AG09309 (cell line): ENCODE measurements at places on chromosomes 11 and 22.

DNA sequence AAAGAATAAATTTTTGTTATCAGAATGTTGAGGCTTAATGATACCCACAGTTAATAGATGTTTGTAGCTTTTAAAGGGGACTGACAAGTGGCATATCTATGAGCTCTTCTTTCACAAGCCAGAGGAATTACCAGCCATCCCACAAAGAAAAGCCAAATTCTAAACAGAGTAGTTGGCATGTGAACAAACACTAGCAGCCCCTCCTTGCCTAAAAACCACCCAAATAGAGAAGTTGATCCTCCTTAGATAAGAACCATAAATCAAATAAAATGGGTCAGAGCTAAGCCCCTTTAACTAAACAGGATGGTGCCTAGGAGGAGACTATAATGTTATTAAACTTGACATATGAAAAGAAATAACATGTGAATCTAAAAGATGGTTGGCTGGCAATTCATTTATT, 11.4 kb downstream of the LPXN start:
- DNase-seq: no peak

GRCh38 chr11:83938148-83938547, 652.0 kb upstream of the CCDC90B start:
- DNase-seq: no peak

DNA sequence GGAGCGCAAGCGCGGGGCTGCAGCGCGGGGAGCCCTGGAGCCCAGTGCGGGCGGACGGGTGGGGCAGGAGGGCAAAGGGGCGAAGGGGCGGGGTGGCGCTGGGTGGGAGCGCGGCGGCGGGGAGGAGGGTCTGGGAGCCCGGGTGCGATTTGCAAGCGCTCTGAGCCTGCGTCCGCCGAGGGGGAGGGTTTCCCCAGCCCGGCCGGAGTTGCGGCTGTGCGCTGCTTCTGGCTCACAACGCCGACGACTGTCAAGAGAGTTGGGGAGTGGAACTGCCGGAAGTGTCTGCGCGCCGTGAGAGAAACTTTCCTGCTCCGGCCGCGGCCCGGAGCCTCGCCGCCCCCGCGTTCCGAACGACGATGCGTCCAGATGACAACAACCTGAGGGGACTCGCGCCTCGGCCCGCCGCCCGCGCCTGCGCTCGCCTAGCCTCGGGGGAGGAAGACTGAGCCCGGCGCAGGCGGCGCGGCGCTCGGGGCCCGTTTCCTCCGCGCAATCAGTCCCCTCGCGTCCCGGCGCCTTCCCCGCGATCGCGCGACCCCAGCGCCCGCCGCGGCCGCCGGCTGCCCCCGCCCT, at the start of gene ARHGAP42:
Gene ARHGAP42 (plus strand): TSS at position 235 of the 576 bp plus-strand sequence. CDS start 391 bp downstream, outside the sequence.
- no peak for DNase-seq

DNA sequence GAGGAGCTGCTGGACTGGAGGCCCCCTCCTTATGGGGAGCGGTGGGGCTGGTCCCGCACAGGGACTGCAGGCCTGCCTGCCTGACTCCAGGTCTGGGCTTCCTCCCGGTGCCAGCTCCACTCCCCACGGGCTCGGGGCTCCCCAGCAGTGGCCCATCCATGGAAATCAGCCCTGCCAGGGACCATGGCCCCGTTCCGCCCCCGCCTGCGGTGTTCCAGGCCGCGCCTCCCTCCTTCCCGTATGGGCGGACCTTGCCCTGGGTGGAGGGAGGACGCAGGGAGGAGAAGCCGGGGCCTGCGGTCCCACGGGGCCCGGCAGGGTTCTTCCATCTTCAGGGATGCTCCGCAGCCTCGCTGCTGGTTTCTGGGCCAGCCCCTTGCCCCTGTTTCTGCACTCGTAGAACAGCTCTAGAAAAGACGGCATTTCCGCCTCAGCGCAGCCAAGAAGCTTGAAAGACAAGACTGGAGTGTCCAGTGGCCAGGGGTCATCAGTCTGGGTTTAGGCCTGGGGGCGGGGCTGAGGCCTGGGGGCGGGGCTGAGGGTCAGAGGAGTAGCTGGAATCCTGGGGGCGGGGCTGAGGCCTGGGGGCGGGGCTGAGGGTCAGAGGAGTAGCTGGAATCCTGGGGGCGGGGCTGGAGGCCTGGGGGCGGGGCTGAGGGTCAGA, 1330.6 kb downstream of the BRD1 start:
- no peak for DNase-seq

DNA sequence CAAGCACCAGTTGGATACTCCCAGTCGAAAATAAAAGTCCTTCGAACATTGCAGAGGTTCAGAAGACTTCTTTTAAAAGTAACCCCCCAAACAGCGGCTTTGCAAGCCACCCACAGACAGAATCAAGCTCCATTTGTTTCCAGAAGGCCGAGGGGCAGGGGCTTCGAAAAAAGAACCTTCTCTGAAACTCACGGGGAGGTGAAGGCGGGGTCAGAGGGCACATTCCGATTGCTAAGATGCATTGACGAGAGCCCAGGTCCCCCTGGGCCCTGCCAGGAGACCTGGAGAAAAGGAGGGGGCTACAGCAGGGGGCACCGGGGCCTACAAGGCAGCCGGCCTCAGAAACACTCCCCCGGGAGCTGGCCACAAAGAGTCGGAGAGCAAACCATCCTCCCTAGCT, 306.8 kb downstream of the MN1 start:
- no peak for DNase-seq

- no peak for DNase-seq
These were observed 85.2 kb downstream of the RELT start for GRCh38 chr11:73461335-73461840.

- no peak for DNase-seq
These were observed 124.5 kb upstream of the SYT13 start for GRCh38 chr11:45410391-45411227.

DNA sequence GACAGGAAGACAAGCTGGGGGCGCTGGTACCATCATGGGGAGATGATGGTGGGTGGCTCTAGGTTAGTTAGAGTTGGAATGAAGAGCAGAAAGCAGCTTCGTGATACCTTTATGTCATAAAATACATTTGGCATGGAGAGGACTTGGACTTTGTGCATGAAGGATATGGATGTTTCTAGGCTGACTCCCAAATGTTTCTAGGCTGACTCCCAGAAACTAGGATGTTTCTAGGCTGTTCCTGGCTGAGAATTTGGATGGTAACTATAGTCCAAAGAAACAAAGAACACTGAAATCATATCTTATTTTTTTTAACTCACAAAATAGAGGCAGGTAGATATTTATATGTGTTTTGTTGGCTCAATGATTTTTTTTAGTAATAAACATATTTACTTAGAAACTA, 89.4 kb upstream of the VPREB1 start:
- DNase-seq: no peak

GRCh38 chr22:35452351-35452781, 52.4 kb downstream of the MCM5 start:
- DNase-seq: no peak

DNA sequence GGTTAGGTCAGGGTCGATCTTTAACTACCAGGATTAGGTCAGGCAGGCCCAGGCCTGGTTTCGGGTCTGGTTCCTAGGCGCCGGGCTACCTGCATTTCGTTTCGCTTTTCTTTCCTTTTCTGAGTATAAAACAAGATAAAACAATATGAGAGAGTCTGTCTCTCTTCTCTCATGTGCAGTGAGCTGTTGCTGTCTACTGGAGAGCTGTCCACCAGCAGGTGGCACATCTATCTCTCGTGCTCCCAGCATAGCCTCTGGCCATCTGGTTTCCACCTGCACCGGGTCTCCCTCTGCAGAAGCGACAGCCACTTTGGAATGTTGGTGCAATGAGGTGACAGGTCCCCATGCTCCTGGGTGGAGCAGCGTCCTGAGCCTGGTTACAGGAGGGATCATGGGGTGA, 27.6 kb downstream of the RIBC2 start:
- no peak for DNase-seq

GRCh38 chr22:46659791-46660186, 39.6 kb downstream of the GRAMD4 start:
- DNase-seq: no peak

DNA sequence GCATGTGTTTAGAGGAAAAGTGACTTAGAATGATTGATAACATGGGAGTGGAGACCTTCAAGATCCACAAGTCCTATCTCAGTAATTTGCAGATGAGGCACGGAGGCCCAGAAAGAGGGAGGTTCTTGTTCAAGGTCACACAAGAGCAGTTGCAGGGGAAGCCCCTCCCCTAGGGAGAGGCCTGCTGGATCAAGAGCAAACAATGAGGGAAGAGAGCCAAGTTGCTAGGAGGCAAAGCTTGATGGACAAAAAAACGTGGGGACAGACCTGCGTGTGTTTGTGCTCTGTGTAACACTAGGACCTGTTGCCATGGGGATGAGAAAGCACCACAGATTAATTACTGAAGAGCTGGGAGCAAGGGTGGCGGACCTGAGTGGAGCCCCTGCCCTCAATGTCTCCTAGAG, 6.4 kb upstream of the MFRP start:
- no peak for DNase-seq

GRCh38 chr22:17397756-17398547, 28.7 kb downstream of the CECR2 start:
- no peak for DNase-seq

- no peak for DNase-seq
These were observed 4.9 kb downstream of the PSMD13 start for GRCh38 chr11:241634-242033.

GRCh38 chr11:113904379-113905101, at the start of gene HTR3B:
TSS of gene HTR3B (plus strand) at chr11:113904796. CDS start at chr11:113904934, 138 bp downstream.
- DNase-seq: no peak

- DNase-seq: no peak
These were observed 42.9 kb upstream of the AKIP1 start for GRCh38 chr11:8867931-8868631.

- no peak for DNase-seq
These were observed 55.7 kb upstream of the OR5AN1 start for GRCh38 chr11:59302991-59303390.

GRCh38 chr11:127898422-127899365, 688.7 kb downstream of the ETS1 start:
- no peak for DNase-seq

- DNase-seq: no peak
These were observed 25.2 kb downstream of the MORC2 start for GRCh38 chr22:30943368-30943767.

- no peak for DNase-seq
These were observed at the start of gene CNGA4 for GRCh38 chr11:6238902-6239301. TSS of gene CNGA4 (plus strand) at chr11:6239089. CDS start at chr11:6239207, 118 bp downstream.

DNA sequence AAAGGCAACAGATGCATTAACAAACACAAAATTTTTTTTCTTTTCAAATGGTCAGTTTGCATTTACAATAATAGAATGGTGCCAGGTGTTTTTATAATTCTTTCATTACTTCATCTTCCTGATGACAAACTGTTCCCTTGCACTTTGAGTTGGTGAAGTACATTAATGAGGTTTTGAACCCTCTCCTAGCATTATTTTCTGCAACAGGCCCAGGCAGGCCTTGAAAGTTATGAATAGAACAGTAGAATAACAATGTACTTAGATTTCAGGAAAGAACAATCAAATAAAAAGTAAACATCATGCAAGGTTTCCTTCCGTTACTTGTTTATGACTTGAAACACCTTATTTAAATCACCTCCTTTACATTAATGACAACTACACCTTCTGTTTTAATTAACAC, 9.6 kb downstream of the BTG4 start:
- DNase-seq: no peak

DNA sequence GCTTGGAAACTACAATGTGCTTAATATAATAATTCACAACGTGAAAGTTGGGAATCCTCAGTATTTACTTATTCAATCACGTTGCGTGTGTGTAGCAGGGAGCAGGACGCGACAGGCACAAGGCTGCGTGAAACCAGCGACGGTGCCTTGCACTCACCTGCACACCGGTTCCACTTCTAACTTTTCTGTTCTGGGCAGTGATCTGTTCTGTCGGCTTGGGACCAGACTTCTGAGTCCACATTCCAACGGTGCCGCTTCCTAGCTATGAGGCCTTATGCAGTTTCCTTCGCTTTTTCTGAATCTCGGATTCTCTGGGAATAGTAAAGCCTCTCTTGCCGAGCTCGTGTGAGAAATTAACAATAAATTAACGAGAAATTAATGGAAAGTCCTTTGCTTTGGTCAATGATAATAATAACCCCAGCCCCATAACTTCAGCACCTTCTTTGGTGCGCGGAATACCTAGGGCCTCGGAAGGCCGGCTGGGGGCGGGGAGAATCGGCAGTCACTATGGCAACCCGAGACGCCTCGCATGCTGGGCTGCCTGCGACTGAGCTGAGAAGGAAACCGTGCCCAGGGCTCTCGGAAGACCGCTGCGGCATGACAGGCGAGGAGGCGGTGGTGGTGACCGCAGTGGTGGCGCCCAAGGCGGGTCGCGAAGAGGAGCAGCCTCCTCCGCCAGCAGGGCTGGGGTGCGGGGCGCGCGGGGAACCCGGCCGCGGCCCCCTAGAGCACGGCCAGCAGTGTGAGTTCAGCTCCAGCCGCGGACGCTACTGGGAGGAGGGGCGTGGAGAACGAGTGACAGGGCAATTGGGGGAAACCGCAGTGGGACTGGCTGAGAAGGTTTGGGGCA, at the start of gene C11orf97:
Gene C11orf97 (plus strand): TSS at position 530 of the 850 bp plus-strand sequence. CDS start 68 bp downstream, at position 598.
- DNase-seq: no peak

DNA sequence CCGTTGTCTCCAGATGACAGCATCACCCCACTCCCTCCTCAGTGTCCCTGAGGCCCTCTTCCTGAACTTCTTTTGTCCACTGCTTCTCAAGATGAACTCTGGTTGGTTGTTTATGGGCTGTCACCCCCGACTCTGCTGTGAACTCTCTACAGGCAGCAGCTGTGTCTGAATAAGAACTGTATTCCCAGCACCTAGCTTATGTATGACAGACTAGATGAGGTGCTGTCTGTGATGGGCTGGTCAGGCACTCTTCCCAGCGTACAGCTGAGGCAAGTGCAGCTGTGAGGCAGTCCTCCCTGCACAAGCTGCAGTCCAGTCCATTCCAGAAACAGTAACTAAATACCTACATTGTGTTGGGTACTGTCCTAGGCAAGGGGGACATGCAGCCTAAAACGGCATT, 111.4 kb upstream of the PITPNB start:
- no peak for DNase-seq
